ENCODE measurements at places on chromosomes 7 and 10.

DNA sequence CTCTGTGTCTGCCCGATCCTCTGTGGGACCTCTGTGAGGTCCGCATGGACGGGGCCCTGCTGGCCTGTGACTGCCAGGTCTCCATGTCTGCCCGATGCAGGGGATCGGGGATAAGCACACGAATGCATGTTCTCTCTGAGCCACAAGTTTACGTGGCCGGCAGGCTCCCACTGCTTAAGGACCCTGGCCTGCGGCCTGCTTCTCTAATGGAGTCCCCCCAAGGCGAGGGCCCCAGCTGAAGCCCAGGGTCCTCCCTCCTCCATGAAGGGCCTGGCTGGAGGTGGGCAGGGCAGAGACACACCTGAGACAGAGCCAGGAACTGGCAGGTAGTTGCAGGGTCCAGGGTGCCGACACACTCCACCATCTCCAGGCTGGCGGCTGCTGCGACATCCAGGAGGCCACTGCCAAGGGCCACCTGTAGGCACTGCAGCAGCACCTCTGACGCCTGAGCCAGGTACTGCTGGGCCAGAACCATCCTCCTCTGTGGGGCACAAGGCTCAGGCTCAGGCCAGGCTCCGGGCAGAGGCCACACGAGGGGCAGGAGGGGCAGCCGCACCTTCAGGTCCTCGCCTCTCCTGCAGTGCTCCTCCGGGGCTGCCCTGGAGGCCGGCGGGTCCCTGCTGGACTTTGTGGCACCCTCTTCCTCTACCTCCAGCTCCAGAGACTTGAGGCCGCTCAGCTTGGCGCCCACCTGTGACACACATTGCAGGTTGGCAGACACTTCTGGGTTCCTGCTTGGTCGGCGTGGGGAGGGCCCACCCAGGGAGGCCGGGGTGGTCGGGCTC, 60.9 kb upstream of the NKX6-2 start:
- DNase-seq = no peak

DNA sequence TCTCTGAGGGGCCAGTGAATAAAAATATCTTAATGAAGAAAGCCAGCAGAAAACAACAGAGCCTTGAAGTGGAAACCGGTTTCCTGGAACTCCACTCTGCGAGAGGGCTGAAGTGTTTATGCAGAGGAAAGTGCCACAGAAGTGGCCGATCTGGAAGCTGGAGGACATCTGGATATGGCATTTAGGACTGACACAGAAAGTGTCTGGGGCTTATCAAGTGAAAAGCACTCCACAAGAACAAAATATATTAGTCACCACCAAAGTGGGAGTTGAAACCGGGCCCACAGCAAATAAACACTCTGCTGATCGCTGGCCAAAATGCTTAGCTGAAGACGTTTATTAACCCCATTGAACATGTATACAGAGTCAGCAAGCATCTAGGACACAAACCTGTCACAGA, 7.8 kb downstream of the NOD1 start:
- DNase-seq = peak; percentile 42

GRCh38 chr7:91824201-91824600, 56.3 kb downstream of the MTERF1 start:
- DNase-seq = no peak

GRCh38 chr7:155948423-155948822, 136.2 kb upstream of the SHH start:
- DNase-seq = no peak

DNA sequence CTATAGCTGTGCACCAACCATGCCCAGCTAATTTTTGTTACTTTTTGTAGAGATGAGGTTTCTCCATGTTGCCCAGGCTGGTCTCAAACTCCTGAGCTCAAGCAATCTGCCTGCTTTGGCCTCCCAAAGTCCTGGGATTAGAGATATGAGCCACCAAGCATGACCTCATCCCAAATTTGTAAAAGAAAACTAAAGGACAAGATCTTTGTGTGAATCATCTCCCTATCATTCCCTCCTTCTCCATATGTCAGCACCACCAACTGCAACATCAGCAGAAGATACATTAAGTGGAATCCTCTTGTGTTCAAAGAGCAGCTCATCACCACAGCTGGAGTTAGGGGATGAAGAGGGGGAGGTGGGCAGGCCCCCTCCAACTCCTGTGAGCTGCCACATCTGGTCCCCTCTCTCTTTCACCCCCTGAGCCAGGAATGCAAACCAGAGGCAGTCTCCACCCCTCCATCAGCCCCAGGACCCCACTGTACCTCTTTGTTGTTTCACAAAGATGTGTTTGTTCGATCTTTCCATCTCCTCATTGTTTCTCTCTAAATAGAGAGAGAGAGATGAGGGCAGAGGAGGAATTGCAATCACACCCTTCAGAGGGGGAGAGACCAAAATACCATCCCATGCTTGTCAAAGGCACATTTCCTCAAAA, 47.3 kb upstream of the PIP4K2A start:
- DNase-seq = peak; percentile 30

DNA sequence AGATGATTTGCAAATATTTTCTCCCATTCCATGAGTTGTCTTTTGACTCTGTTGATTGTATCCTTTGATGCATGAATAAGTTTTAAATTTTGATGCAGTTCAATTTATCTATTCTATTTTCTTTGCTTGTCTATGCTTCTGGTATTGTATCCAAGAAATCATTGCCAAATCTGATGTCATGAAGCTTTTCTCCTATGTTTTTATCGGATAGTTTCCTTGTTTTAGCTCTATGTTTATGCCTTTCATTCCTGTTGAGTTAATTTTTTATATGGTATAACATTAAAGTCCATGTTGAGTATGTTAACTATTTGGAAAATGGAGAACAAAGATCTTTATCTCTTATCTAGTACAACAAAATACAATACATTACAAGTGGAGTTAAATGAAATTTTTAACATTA, 27.6 kb upstream of the VPS41 start:
- no peak for DNase-seq

GRCh38 chr7:51220226-51220625, 96.4 kb downstream of the COBL start:
- no peak for DNase-seq

DNA sequence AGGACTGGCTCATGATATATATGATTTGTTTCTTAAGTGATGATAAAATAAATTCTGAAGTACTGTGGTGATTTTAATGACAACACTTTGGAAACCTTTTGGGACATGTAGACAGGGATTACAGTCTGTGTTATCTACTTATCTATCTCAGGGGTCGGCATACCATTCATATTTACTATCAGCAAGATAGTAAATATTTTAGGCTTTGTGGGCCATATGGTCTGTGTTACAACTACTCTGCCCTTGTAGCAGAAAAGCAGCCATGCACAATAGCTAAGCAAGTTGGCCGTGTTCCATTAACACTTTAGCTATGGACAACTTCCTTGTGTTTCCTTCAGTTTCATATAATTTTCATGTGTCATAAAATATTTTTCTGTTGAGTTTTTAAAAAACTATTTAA, 97.8 kb upstream of the PRPS1L1 start:
- DNase-seq = no peak

DNA sequence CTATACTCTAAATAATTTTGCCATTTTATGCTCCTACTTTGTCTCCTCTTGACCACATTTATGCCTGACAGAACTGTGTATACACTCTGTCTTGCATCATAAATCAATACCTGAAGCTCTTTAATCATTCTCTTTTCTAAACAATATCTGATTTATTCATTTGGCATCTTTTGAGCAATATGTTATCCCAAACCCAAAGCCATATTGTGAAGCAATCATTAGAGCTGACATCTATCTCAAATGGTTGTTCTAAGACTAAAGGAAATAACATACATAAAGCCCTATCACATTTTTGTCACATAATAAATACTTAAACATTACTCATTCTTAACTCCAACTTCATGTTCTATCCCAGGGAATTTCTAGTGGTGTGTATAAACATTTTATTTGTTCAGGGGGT, 717.6 kb downstream of the SORCS1 start:
- DNase-seq = no peak

- DNase-seq = peak; percentile 6
These were observed 66.2 kb upstream of the MXI1 start for GRCh38 chr10:110141185-110141584.

- no peak for DNase-seq
These were observed 373.1 kb downstream of the THSD7A start for GRCh38 chr7:11458736-11459483.

GRCh38 chr10:132469197-132469884, 68.2 kb upstream of the INPP5A start:
- DNase-seq = no peak

GRCh38 chr10:130018265-130018664, 54.2 kb upstream of the EBF3 start:
- DNase-seq = peak; percentile 66

GRCh38 chr7:4842319-4843064, 19.3 kb downstream of the PAPOLB start:
- DNase-seq = no peak

GRCh38 chr10:73865459-73866442, 8.6 kb downstream of the CAMK2G start:
- DNase-seq = no peak

DNA sequence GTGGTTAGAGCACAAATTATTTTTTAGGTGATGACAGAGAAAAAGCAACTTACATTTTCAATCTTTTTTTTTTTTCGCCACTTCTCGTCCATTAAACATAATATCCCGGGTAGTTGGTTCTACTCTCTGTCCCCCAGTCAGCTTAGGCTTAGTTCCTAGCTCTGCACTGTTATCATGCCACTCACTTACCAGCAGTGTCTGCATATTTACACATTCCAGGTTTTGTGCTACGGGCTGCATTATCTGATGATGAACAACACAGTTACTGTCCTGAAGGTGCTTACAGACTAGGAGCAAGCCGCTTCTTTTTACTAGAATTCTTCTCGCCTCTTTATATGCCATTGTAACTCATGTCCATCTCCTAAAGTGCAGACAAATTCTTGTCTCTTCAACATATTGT, 121.8 kb upstream of the NPVF start:
- DNase-seq = no peak

- peak; percentile 50 for DNase-seq
These were observed 76.7 kb downstream of the ANK3 start for GRCh38 chr10:60312818-60313588.

DNA sequence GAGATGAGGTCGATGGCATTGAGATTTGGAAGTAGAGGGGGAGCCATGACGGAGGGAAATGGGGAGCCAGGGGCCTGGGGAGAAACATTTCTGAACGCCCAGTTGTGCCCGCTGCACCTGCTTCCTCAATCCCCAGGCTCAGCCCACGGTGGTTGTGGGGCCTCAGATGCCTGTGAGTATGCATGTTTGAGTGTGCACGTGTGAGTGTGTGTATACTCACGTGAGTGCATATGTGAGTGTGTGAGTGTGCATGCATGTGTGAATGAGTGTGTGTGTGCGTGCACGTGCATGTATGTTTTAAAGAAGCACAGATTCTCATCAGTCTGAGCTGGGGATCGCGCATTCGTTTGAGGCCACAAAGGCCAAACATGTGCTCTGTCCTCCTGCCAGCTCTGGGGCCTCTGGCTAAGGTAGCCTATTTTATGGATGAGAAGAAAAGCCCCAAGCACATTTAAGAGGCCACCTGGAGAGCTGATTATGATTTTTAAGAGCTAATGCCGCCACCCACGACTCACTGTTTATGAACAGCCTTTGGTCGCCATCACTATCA, 154.8 kb downstream of the ARHGAP12 start:
- no peak for DNase-seq

GRCh38 chr7:75740846-75741497, 2.2 kb upstream of the HIP1 start:
- no peak for DNase-seq

- no peak for DNase-seq
These were observed 50.2 kb upstream of the PDCD4 start for GRCh38 chr10:110821508-110821907.

GRCh38 chr7:1856888-1857441, 186.9 kb downstream of the ELFN1 start:
- no peak for DNase-seq

GRCh38 chr7:150631866-150632864, at the start of gene GIMAP6:
Gene GIMAP6 (minus strand): TSS chr7:150632385. CDS start chr7:150630142, 2,243 bp downstream.
- DNase-seq = no peak

- peak; percentile 74 for DNase-seq
These were observed 108.9 kb upstream of the FAM3C start for GRCh38 chr7:121505021-121505420.

DNA sequence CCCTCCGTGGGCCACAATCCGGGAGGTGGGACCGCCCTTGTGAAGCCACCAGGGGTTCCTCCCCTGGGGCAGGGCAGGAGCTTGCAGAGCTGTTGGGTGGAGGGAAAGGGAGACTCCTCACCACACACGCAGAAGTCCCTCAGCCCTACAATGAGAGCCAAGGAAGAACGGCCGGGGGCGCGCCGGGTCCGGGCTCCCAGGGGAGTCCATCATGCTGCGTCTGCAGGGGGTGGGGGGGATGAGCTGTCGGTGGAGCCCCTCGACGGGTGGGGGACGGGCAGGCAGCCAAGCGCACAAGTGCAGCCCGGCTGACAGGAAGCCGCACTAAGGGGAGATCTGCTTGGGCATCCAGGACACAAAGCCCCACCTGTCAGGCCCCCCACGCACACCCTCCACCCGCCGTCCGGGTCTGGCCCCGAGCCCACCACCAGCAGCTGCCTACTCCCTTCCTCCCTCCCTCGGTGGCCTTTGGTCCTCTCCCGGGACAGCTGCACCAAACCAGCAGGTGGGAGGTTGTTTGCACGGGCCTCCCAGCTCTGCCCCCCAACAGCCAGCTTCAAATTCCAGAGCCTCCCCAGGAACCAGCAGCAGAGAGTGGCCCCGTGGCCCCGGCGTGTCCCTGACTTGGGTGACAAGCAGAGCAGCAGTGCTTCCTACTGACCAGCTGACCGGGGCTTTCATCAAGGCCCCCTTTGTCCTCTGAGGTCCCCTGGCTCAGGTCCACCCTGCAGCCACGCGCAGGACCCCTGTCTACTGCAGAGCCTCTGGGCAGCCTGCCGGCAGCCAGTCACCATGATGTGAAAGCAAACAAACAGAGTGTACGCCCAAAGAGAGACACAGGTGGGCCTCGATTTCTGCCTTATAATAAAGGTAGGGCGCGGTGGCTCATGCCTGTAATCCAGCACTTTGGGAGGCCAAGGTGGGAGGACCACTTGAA, 50.3 kb downstream of the HIP1 start:
- no peak for DNase-seq

DNA sequence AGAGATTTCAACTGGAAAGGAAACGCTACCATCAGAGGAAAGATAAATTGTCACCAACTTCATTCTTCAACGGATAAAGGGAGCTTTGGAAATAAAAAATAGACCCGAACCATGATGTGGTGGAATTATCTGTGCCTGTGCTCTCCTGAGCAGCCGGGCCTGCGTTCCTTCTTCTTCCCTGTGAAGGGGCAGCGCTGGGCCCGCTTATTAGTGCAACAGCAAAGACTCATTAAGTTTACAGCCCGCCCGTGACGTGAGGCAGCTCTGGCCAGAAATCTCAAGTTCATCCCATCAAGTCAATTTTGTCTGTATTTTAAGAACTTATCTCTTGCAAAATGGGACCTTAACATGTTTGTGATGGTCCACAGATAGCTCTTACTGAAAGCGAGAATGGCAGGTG, 193.7 kb downstream of the ADARB2 start:
- DNase-seq = no peak
